Kidney capillary endothelial cell (primary cell): ENCODE measurements at places on chromosomes 7 and 10.

- DNase-seq: no peak
Observed at GRCh38 chr10:5603848-5604170, 62.6 kb downstream of the ASB13 start.

GRCh38 chr7:106019470-106019820 is 56.4 kb downstream of the CDHR3 start:
- no peak for DNase-seq

- DNase-seq: no peak
Observed at GRCh38 chr10:75553550-75553949, 122.1 kb downstream of the LRMDA start.

DNA sequence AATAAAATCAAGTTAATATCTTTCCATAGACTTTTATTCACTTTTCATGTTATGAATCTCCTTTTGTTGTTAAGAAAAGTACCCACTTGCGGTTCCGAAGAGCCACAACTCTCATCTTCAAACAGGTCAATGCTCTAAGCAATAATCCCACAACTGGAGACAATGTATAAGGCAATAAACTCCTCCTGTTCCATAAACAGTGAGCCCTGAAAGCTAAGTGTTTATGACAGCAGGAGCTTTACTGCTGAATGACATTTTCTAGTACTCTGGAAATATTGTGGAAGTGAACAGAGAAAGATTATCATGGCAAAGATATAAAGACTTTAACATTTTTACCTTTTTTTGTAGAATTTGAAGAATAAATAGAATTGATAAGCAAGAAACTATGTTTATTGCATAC is 213.5 kb upstream of the MBL2 start:
- no peak for DNase-seq

- no peak for DNase-seq
Observed at GRCh38 chr7:29340696-29341095, 146.1 kb downstream of the CHN2 start.

DNA sequence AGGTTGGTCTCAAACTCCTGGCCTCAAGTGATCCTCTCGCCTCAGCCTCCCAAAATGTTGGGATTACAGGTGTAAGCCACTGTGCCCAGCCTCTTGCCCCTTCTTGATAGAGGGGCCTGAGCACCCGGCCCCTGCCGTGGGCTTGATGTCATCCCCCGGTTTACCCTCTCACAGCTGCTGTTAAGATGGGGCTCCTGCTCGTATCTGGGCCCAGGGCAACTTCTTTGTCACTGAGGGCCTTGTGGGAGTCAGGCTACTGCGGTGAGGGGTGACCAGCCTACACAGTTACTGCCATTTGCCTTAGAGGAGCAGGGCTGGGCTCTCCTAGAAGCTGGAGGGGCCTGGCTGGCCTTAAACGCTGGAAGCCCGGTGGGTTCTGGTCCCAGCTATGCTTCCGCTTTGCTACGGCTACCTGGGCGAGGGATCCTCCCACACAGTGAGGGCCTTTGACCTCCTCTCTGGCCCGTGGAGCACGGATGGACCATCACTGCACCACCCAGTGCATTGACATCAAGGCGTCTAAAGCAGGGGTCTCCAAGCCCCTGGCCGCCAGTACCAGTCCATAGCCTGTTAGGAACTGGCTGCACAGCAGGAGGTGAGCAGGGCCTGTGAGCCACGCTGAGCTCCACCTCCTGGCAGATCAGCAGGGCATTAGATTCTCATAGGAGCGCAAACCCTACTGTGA is 1.1 kb upstream of the TMEM130 start:
- DNase-seq: no peak

GRCh38 chr7:76211216-76211615 is 9.5 kb downstream of the SRRM3 start:
- DNase-seq: no peak

GRCh38 chr10:80259405-80259871 is 30.0 kb downstream of the MAT1A start:
- DNase-seq: no peak

GRCh38 chr7:2680792-2681490 is 7.1 kb upstream of the AMZ1 start:
- DNase-seq: peak; percentile 71

DNA sequence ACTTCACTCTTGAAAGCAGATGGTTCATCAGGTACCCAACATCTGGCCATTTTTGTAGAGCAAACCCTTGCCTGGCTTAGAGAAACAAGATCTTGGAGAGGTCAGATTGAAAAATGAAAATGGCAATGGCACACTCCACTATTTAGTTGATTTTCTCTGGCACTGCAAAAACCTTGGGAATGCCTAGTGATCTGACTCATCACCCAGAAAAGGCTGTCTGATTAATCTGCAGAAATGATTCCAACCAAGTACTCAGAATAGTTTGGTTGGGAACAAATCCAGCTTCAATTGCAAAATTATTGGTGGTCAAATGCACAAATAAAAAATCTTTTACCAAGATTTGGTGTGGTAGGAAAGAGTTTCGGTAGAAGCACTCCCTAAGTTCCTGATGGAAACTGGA is 351.2 kb downstream of the PHTF2 start:
- no peak for DNase-seq

DNA sequence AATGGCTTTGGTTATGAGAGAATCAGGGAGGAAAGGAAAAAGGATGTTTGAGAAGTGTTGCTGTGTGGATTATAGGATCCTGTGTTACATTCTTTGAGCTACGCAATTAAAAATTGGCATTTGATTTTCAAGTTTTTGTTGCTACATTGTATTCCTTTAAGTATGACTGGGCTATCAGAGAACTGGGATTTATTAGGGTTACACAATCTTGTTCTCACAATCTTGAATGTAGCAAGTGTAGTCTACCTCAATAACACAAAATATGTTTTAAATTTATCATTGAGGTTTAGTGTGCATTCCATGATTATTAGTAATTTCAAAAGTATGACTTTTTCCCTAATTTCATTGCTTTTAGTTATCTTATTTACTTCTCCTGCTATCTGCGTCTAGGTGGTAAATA is 113.9 kb downstream of the CACNB2 start:
- DNase-seq: no peak

DNA sequence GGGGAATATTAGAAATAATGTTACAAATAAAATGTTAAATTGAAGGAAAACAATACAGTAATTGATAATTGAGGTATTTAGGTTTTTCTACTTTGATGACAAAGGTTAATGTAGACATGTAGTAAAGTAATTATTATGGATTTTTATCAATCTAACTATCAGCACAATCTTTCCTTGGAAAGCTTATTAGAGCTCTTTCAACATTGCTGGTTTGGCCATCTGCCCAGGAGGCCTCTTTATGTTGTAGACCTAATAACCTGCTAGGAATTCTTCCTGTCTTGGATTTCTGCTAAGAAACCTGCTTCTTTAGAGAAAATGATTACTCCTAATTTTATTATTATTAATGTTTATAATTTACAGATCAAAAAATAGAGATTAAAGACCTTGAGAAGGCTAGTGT is 78.9 kb downstream of the CHRM2 start:
- DNase-seq: no peak

- peak; percentile 10 for DNase-seq
Observed at GRCh38 chr10:29501692-29502091, 133.1 kb downstream of the SVIL start.

- DNase-seq: no peak
Observed at GRCh38 chr7:34365611-34366010, 292.4 kb upstream of the NPSR1 start.

DNA sequence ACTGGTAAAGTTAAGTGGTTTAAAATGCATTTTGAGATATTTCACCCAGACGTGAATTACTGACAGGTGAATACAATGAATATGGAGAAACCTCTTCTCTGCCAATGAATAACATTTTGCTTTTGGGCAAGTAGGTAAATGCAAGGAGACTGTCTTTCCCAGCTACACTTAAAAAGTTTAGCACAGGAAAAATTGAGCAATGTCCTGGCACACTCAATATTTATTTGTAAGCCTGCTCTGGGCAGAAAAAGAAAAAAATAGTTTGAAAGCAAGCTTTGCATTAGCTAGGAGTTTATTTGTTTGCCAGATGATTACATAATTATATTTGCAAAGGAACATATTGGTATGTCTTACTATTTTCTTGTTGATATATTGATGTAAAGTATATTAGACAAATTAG is 624.2 kb downstream of the ACTR3B start:
- no peak for DNase-seq
